T-cell (primary cell): ENCODE measurements at places on chromosomes 2 and 18.

GRCh38 chr18:55421615-55422419 lies 166.2 kb downstream of the TCF4 start:
- H3K27me3 ChIP-seq, result no peaks in the 10 kb centered on the region
- H3K4me3 ChIP-seq, result no peak overlapping the region
- DNase-seq, result no peak
- H3K27ac ChIP-seq, result no peak overlapping the region
- no peaks in the 10 kb centered on the region for H3K36me3 ChIP-seq

- no peak overlapping the region for H3K27ac ChIP-seq
- no peaks in the 10 kb centered on the region for H3K27me3 ChIP-seq
- H3K4me1 ChIP-seq, result no peaks in the 10 kb centered on the region
Observed at GRCh38 chr2:145841973-145842372, 1322.1 kb upstream of the ZEB2 start.

GRCh38 chr2:107197594-107198294 lies 311.8 kb upstream of the ST6GAL2 start:
- no peaks in the 10 kb centered on the region for H3K4me1 ChIP-seq
- no peaks in the 10 kb centered on the region for H3K27me3 ChIP-seq
- DNase-seq, result no peak
- no peaks in the 10 kb centered on the region for H3K36me3 ChIP-seq
- no peak overlapping the region for H3K27ac ChIP-seq
- H3K4me3 ChIP-seq, result no peak overlapping the region

DNA sequence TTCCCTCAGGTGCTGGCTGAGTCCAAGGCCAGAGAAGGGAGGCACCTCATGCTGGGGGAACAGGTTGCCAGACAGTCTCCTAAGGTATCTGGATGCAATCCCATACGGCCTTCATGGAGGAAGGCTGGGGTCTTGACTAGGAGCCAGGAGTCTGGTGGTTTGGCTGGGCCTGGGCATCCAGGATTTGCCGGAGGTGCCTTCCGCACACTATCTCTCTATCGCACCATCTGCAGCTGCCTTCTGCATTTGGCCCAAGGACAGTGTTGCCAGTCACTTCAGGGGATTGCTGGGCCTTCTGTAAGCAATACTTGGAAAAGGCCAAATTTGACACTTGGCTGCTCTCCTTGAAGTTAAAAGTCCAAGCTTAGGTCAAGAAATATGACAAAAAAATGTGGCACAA lies 327.2 kb downstream of the EN1 start:
- no peaks in the 10 kb centered on the region for H3K36me3 ChIP-seq
- H3K4me3 ChIP-seq, result no peak overlapping the region
- DNase-seq, result no peak

GRCh38 chr2:239629926-239630617 lies 229.3 kb upstream of the HDAC4 start:
- no peak for DNase-seq
- H3K27me3 ChIP-seq, result no peaks in the 10 kb centered on the region
- H3K36me3 ChIP-seq, result no peaks in the 10 kb centered on the region
- peaks cover 52% of the 10 kb centered on the region for H3K4me1 ChIP-seq

DNA sequence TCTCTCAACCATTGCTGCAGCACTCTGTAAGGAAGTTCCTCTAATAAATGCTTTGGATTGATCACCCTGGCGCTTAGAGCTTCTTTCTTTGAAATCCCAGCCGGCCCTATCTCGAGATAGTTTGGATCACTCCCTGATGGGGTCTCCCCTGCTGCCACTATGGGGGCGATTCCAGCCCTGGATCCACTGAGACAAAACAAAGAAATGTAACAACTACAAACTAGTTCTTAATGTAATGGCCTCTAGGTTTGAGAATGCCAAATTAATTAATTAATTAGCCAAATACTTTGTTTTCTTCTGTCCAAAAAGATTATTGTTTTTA lies 15.2 kb downstream of the SRSF7 start:
- peaks cover 6% of the 10 kb centered on the region for H3K4me1 ChIP-seq
- H3K27me3 ChIP-seq, result no peaks in the 10 kb centered on the region
- peaks cover 8% of the 10 kb centered on the region for H3K36me3 ChIP-seq
- H3K27ac ChIP-seq, result no peak overlapping the region
- no peak for DNase-seq

GRCh38 chr18:34492652-34493051 lies 217.4 kb upstream of the DTNA start:
- DNase-seq, result no peak
- H3K4me3 ChIP-seq, result no peak overlapping the region
- H3K4me1 ChIP-seq, result no peaks in the 10 kb centered on the region

GRCh38 chr2:652881-653480 lies 24.2 kb downstream of the TMEM18 start:
- no peak for DNase-seq
- H3K4me1 ChIP-seq, result peaks cover 17% of the 10 kb centered on the region
- H3K27ac ChIP-seq, result no peak overlapping the region
